CD4-positive, alpha-beta T cell treated with Interleukin-17A for 1 hour (primary cell): ENCODE measurements at places on chromosomes 13 and 19.

GRCh38 chr19:1233115-1233667 lies 4.6 kb downstream of the CBARP start:
- DNase-seq = no peak

DNA sequence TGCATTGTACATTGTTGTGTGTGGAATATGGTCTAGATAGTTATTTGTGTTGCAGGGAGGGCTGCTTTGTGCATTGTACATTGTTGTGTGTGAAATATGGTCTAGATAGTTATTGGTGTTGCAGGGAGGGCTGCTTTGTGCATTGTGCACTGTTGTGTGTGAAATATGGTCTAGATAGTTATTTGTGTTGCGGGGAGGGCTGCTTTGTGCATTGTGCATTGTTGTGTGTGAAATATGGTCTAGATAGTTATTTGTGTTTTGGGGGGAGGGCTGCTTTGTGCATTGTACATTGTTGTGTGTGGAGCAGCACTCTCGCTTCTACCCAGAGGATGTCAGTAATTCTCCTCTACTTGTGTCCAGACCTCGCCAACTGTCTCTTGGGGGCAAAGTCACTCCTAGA lies 36.3 kb upstream of the ZNF835 start:
- DNase-seq = no peak

DNA sequence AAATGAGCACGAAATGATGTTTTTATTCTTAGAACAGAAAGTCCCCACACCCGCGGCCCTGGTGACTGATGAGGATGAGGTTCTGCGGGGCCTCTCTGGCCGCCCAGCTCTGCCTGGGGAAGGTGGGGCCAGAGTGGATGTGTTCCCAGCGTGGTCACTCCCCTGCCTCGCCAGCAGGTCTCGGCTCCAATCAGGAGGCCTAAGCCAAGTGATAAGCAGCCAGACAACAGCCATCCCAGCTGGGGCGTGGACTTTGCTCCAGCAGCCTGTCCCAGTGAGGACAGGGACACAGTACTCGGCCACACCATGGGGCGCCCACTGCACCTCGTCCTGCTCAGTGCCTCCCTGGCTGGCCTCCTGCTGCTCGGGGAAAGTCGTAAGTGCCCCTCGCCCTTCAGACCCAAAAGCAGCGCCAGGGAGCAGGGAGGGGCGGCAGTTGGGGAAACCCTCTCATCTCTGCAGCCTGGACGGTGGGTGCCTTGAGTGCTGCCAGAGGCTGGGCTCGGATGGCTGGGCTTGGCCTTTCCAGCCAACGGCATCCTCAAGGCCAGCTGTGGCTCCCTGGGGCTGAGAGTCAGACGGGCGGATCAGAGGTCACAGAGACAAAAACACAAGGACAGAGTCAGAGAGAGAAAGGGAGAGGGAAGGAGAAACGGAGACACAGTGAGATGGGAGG lies at the start of gene F10:
Gene F10, plus strand, starts transcription at position 250 of the 676 bp plus-strand sequence. Its CDS starts 57 bp downstream, at position 307.
- no peak for DNase-seq

GRCh38 chr13:98985591-98985990 lies 7.7 kb upstream of the DOCK9 start:
- no peak for DNase-seq

- DNase-seq = no peak
Measured at GRCh38 chr13:94706843-94707399, 5.4 kb downstream of the SOX21 start.

DNA sequence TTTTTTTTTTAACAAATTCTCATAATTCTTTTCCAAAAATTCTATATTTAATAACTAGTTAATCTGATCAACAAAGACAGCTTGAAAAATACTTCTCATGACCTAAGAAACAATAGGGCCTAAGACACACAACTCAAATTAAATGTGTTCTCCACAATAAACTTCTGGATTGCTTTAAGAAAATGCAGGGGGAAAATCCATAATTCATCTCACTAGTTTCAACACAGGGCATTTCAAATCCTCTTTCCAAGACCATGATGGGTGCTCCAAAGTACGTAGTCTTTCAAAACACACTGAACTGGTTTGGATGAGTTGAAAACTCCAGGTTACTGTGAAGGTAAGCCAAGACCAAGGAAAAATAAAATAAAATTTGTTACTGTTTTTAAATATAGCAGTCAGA lies 62.6 kb downstream of the DCLK1 start:
- no peak for DNase-seq

- no peak for DNase-seq
Measured at GRCh38 chr13:112072534-112073244, 5.7 kb downstream of the SOX1 start.

DNA sequence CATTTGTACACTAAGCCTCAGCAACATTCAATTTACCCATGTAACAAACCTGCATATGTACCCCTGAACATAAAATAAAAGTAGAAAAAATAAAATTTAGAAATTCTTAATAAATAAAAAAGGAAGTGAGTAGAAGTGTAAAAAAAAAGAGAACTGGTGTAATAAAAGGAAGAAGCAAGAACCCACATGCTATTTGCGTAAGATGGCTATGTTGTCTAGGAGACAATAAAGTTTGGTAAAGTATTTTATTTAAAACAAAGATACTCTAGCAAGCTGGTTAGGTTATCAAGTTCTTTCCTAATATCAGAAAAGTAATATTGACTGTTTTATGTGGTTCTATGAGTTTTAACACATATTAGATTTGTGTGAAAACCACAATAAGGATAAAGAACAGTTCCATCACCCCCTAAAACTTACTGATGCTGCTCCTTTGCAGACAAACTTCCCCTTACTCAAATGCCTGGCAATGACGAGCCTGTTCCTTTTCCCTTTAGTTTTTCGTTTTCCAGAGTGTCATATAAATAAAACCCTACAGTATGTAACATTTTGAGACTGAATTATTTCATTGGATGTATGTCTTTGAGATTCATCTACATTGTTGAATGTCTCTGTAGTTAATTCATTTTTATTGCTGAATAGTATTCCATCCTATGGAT lies 98.9 kb downstream of the TNFSF13B start:
- DNase-seq = no peak

DNA sequence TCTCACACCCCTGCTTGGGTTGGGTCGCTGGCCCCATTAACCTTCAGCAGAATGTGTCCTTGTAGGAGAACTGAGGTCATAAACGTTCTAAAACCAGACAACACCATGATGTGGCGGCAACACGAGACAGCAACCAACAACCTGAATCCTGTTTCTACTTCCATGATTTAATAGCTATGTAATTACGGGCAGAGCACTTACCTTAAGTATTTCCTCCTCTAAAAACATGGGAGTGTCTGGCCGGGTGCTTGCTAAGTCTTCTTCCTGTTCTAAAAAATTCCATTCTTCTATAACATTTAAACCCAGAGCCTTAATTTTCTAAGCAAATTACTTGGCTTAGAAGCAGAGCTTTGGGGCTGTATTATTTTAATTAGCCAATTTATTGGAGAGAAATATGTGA lies 33.5 kb upstream of the IRS2 start:
- DNase-seq = no peak

DNA sequence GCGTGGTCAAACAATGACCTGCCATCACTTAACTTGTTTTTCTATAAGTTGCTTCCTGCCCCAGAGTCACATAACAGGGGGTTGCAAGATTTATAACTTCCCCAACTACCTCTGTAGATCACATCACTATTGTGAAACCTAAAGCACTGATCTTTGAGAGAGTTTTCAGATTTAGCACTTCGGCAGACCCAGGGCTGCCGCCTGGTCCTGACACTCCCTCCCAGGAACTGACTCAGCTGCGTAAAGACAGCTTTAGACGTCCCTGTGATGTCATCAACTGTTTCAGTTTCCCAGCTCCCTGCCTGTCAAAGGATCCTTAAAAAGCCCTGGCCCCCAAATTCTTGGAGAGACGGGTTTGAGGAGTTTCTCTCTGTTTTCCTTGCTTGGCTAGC lies 33.3 kb downstream of the IGFL2 start:
- no peak for DNase-seq

DNA sequence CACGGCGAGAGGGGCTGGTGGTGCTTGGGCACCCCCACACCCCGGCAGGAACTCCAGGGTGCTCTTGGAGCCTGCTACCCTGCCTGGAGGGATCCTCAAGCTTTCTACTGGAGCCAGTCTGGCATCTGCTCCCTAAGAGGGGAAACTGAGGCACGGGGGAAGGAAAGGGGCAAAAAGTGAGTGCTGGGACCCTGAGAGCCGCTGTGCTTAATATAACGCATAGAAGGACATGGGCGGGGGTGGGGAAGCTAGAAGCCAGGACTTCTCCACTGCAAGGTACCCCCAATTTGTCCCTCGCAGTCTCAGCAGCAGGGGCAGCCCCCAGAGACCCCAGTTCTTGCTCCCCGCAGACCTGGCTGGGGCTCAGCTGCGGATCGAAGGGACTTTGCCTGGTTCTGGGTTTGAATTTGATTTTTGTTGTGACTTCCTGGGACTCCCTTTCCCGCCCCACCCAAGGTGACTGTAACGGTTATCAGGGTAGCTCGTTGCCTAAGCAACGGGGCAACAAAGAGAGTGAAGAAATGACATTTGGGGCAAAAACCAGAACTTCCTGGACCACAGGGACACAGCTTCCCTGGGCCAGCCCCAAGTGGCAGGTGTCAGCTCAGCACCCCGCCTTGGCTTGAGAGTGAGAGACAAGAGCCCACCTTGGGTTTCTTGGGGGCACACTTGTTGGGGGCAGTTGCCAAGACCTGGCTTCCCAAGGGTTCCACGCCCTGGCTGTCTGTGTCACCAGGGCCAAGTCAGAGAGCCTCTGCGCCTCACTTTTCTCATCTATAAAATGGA lies 638 bp downstream of the ADGRE5 start:
- peak; percentile 93 for DNase-seq

DNA sequence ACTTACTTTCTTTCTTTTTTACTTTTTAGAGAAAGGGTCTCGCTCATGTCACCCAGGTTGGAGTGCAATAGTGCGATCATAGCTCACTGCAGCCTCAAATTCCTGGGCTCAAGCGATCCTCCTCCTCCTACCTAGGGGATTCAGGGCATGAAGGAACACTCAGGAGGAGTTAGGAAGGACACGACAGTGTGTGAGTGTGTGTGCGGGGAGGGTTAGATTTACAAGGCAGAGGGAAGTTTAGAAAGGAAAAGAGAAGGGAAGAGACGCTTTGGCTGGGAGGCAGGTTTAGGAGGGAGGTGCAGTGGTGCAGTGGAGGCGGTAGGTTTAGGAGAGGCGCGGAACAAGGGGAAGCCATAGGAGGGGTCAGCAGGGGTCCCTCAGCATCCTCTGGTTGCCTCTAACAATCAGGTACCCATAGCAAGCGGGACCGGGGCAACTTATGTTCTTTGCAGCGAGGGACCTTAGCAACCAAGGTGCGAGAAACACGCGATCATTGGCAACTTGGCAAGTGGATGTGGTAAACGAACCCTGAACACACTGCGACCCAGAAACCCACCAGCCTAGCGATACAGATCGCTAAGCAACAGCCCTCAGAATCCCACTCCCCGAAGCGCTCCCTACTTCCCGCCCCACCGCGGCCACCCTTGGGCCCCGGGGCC lies 501 bp downstream of the SIRT2 start:
- DNase-seq = no peak

DNA sequence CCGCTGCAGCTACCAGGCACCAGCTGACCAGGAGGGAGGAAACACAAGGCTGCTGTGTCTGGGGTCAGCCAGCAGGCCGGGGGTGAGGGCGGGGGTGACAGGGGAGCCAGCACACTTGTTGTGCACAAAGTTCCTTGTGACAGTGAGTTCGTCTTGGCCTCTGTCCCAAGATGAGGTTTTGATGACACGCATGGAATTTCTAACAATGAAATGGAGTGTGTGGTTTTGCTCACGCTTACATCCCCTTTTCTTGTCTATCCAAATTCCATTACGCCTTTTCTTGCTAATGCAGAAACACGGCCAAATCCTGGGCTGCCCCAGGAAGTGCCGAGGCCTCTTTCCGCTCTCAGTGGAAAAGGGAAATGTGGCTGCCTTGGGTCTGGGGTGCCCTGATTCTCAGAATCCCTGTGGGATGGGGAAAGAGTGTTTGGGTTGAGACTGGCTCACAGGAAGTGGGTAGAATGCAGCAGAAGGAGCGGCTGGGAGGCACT lies 73.8 kb downstream of the GADD45B start:
- peak; percentile 28 for DNase-seq

DNA sequence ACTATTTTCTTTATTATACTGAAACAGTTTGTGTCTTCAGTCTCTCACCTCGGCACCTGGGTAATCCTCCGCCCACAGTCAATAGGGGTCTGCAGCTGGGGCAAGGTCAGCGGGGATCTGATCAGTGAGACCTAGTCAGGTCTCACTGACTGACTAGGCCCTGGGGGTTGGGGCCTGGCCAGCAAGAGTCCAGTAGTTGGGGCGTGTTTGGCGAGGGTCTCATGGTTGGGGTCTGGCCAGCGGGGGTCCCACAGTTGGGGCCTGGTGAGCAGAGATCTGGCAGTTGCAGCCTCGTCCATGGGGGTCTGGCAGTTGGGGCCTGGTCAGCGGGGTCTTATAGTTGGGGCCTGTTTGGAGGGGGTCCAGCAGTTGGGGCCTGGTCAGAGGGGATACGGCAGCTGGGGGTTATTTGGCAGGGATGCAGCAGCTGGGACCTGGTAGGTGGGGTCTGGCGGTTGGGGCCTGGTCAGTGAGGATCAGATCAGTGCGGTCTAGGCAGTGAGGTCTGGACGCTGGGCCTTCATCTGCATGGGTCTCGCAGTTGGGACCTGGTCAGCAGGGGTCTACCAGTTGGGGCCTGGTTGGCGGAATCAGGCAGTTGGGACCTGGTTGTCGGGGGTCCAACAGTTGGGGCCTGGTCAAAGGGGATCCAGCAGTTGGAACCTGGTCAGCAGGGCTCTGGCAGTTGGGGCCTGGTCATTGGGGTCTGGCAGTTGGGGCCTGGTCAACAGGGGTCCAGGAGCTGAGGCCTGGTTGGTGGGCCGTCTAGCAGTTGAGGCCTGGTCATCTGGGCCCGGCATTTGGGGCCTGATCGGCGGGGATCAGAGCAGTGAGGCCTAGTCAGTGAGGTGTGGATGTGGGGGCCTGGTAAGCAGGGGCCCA lies 61.1 kb upstream of the TPM4 start:
- DNase-seq = no peak

GRCh38 chr13:80558074-80558473 lies 217.1 kb upstream of the SPRY2 start:
- DNase-seq = no peak

DNA sequence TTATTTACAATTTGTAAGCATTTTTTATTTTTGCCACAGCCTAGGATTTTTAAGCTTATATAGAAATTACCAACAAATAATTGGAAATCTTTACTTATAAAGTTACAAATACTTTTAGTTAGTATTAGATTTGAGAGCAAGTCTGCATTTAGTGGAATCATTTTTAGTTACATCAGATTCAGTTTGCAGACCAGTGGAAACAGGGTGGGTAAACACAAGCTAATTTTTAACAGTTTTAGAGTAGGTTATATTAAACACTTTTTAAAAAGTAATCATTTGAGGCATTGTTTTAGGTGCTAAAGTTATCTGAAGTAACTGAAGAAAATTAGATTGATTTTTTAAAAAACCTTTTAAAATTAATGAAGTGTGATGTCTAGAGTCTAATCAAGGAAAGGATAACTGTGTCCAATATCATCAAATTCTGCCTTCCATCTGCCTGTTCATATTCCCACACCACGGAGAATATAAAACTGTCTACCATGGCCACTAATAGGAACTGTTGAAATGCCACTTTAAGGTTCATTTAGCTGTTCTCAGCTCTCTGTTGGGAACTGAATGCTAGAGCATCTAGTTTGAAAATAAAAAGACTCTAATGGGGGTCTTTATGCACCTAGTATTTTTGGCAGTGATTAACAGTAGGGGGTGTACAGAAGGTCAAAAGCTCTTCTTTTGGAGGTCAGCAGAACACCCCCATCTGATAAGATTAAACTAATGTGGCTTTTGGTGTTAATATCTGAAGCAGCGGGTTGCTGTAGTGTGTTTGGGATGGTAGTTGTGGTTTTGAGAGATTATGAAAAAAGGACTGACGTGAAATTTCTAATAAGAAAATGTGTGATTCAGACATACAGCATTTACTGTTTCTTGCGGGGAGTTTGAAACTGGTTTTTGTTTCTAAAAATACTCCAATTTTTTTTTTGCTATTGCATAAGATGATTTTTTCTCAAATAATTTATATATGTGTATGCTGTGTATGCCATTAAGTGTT lies 66.5 kb downstream of the NDFIP2 start:
- no peak for DNase-seq
